Cerebellar nuclear complex (tissue), 1 donor: ENCODE measurements at places on chromosomes 11 and 22.

DNA sequence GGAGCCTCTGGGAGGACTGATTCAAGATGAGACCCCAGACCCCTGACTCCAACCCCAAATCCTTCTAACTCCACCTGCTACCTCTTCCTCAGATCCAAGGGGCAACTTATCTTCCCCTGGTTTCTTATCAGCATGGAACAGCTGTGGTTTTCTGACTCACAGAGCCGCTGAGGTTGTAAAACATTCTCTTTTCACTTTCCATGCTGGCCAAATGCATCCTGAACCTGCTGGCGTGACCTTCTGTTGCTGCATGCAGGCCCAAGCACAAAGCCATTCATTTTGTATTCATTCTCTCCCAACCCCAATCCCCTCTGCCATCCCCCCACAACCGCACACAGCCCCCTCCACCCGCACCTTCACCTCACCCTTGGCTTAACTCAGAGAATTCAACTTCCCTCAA is 70.3 kb downstream of the SEZ6L start:
- no peak for DNase-seq

- DNase-seq: peak; percentile 62
Measured at GRCh38 chr22:40204321-40205116, 26.8 kb downstream of the TNRC6B start.

DNA sequence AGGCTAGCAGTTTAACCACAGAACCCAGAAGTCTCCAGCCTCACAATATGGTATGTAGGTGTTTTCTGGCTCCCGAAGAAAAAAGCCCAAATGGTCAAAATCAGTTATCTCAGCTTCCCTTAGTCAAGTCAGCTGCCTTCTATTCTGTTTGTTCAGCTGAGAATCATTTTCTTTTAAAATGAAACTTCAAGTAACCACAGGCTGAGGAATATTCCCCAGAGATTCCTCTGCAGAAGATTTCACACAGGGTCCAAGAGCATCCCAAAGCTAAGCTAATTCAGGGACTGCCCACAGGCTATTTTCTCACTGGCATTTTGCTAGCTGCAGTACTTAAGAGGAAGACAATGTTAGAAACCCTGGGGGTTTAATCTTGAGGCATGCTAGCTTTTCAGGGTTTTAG is 977.0 kb upstream of the CHORDC1 start:
- no peak for DNase-seq

DNA sequence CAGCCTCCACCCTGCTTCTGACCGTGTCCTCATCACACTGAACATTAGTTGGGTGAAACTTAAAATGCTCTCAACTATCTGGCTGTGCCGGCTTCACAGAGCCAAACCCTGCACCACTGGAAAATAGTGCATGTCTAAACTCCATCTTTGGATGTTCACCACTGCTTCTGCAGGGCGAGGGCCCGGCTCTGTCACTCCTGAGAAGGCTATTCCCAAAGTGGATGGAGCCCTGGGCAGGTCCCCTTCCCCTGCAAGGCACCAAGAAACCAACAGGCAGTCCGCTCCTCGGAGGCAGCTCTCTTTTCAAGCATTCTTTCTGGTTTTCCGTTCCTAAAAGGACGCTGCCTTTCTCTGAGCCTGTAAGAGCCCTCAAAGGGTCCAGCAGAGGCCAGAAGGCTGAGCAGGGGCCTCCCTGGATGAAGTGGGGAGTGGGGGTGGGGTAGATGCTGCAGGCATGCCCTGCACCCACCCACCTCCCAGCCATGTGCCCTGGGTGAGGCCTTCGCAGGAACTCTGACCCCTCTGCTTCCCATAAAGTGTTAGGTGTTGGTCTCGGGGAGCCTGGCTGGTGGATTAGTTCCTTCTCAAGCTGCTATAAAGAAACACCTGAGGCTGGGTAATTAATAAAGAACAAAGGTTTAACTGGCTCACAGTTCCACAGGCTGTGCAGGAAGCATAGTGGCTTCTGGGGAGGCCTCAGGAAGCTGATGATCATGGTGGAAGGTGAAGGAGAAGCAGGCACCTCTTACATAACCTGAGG is 23.3 kb downstream of the LINC01488 start:
- DNase-seq: no peak

DNA sequence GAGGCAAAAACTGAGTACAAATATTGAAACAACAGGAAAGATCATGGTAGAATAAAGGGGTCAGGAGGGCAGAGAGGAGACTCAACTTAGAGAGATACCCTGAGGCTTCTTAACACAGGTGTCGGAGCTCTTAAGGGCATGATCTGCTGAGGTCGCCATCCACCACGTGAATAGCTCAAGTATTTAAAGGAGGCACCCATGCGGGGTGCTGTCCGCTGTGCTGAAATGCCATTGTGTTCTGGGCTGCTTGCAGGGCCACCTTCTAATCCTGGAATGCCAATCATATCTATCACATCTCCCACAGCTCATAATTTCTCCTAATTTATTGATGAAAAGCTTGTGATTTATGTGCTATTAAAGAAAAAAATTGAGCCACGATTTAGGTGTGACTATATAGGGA is 90.2 kb downstream of the SEZ6L start:
- no peak for DNase-seq

GRCh38 chr11:117822074-117823033 is 2.2 kb downstream of the FXYD2 start:
- DNase-seq: no peak

GRCh38 chr11:64872790-64873488 is 5.5 kb downstream of the EHD1 start:
- no peak for DNase-seq

GRCh38 chr11:85918910-85919794 is 64.0 kb downstream of the CCDC83 start:
- DNase-seq: no peak

- DNase-seq: no peak
Measured at GRCh38 chr11:72373163-72373562, 61.2 kb downstream of the CLPB start.

GRCh38 chr11:100208207-100208606 is 478.9 kb upstream of the ARHGAP42 start:
- no peak for DNase-seq

GRCh38 chr22:45962756-45963324 is 14.1 kb downstream of the WNT7B start:
- DNase-seq: no peak

GRCh38 chr11:134004496-134005172 is 47.9 kb upstream of the IGSF9B start:
- DNase-seq: no peak

GRCh38 chr11:27600656-27601055 is 94.1 kb upstream of the LIN7C start:
- no peak for DNase-seq

GRCh38 chr22:23282089-23282501 is 101.8 kb downstream of the BCR start:
- DNase-seq: no peak

GRCh38 chr22:49328630-49329405 is 498.9 kb downstream of the BRD1 start:
- no peak for DNase-seq

- no peak for DNase-seq
Measured at GRCh38 chr11:119727523-119728151, 1.4 kb downstream of the NECTIN1 start.

DNA sequence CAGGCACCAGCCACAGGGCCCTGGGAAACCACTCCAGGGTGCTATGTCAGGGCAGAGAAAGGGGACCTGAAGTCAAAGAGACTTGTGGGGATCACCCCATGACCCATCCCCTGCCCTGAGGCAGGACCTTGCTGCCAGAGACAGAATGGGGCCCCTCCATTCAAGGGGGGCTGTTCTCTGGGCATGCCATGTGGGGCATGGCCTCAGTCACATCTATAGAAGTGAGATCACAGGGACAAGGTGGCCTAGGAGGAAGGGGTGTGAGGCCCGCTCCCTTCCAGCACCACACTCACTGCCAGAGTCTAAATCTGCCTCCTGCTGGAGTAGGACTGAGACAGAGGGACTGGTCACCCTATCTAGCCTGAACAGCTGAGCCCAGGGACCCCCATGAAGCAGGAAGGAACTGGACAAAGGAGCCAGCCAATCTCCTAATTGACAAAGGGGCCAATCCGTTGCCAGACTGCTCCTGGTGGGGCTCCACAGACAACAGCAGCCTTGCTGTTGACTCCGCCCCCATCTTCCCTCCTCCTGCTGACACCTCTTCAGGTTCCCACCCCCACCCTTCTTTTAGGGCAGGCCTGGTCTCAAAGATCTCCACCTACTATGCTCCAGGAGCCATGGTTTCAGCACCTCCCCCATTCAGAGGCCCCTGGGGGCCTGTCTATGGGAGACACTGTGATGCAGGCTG is 26.0 kb downstream of the NEAT1 start:
- no peak for DNase-seq

DNA sequence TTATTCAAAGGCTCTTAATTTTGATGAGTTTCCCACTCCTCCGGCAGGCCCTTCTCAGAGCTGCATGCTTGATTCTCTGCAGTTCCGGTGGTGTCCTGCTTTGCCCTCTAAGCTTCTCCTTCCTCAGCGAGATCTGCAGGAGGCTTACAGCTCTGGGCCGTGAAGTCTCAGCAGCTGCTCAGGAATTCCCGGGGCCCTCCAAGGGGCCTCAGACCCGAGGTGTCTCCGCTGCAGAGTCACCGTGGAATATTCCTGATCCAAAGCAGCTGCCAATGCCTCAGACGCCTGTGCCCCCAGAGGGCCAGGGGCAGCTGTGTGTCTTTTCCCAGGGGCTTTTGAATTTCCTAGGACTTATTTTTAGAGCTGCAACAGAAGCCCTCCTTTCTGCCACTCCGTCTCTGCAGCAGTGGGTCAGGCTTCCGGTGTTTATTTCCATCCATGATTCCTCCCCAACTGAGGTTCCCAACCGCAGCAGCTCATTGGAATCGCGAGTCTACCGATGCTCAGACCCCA is 37.2 kb downstream of the RPS6KA4 start:
- no peak for DNase-seq

GRCh38 chr22:45341498-45341897 is 31.8 kb downstream of the FAM118A start:
- DNase-seq: no peak

DNA sequence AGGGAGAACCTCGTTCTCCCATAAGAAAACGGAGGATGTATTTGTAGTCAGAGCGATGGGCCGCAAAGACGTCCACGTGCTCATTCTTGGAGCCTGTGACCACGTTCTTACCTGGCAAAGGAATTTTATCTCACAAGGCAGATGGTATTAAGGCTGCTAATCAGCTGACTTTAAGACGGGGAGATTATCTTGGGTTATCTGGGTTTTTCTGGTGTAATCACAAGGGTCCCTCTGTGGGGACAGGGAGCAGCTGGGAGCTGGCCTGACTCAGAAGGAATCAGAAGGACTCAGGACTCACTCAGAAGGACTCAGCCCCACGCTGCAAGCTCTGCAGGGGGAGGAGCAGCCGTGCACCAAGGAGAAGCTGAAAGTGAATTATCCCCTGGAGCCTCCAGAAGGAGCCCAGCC is 7.5 kb upstream of the SIGIRR start:
- DNase-seq: no peak

DNA sequence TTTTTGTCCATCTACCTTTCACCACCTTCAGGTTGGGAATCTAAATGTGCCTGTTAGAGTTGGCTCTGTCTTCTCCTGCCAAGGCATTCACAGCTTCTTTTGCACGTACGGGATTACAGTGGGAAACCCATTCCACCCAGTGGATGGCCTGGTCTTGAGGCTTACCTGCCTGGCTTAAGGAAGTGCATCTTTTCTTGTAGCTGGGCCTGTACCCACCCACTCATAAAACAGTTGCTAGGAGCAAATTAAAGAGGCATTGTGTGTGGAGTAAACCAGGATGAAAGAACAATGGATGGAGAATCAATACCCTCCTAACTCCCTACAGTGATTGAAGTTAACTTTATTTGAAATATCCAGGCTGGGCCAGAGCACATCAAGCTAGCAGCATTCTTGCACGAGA is 71.6 kb downstream of the TEAD1 start:
- DNase-seq: no peak
